Placental epithelial cell (primary cell): ENCODE measurements at places on chromosomes 2 and 18. TPM values are rescaled to one million over a fixed set of nuclear protein-coding genes. Genes with fewer than 3 reads are reported as not detected.

DNAH7 gene
- 0.11 and 0.39 TPM in 2 replicates for total RNA-seq

TBR1 gene
- not detected in 2 replicates for total RNA-seq

ABCG8 gene
- not detected in 2 replicates for total RNA-seq

ELOA2 gene
- not detected in 2 replicates for total RNA-seq

VIT gene
- 0.39 TPM in 1 of 2 replicates, not detected in the other for total RNA-seq

SLC23A3 gene
- 0.54 and 2.0 TPM in 2 replicates for total RNA-seq

CAPN13 gene
- total RNA-seq: not detected in 2 replicates

SMYD1 gene
- total RNA-seq: not detected in 2 replicates

MC5R gene
- not detected in 2 replicates for total RNA-seq

CRYGC gene
- total RNA-seq: not detected in 2 replicates

POTEE gene
- total RNA-seq: not detected in 2 replicates

CAVIN2 gene
- total RNA-seq: 1.6 and 4.2 TPM in 2 replicates

MERTK gene
- 31.3 and 54.2 TPM in 2 replicates for total RNA-seq

LYPD1 gene
- total RNA-seq: not detected in 2 replicates

SERPINB10 gene
- total RNA-seq: not detected in 2 replicates

MOGAT1 gene
- total RNA-seq: not detected in 2 replicates

SERPINB5 gene
- 7.9 and 24.2 TPM in 2 replicates for total RNA-seq

RHBDD1 gene
- total RNA-seq: 18.5 and 27.4 TPM in 2 replicates

GLI2 gene
- total RNA-seq: 0.39 and 1.1 TPM in 2 replicates

LYG1 gene
- total RNA-seq: 0.79 TPM in 1 of 2 replicates, not detected in the other

ACMSD gene
- not detected in 2 replicates for total RNA-seq

GKN2 gene
- not detected in 2 replicates for total RNA-seq

KLHL41 gene
- total RNA-seq: 0.33 and 1.2 TPM in 2 replicates

SCYGR4 gene
- total RNA-seq: not detected in 2 replicates
